ENCODE measurements at places on chromosomes 4 and X. TPM values are rescaled to one million over a fixed set of nuclear protein-coding genes. Genes with fewer than 3 reads are reported as not detected.

- H3K4me3 ChIP-seq: no peak overlapping the region
- no peak for DNase-seq
- no peaks in the 10 kb centered on the region for H3K27me3 ChIP-seq
- H3K4me1 ChIP-seq: no peaks in the 10 kb centered on the region
- H3K36me3 ChIP-seq: no peaks in the 10 kb centered on the region
Observed at GRCh38 chr4:119197772-119198212, 14.7 kb upstream of the USP53 start.

Gene LGI2
- 2.6 TPM for total RNA-seq

Gene PPP1R3F
- total RNA-seq: 5.5 TPM

Gene FTSJ1
- total RNA-seq: 28.2 TPM

DNA sequence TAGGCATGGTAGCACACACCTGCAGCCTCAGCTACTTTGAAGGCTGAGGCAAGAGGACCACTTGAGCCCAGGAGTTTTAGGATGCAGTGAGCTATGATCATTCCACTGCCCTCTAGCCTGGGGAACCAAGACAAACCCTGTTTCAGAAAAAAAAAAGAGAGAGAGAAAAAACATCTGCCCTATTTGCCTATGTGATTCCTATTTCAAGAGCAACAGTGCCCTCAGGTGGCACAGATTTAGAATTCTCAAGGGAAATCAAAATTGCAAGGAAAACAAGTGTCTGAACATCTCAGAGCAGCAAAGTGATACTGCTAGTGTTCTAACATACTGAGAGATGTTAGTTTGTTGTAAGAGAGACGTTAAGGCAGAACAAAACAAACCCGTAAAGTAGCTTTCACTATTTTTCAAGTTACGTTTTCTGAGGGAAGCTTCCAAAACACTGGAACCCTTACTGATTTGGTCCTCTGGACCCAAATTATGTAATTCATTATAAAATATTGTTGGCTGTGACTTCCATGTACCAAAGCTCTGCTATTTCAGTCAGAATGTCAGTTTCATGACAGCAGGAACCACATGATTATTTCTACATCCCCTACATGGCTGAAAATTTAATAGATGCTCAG is 7.9 kb downstream of the BDH2 start:
- H3K4me1 ChIP-seq: no peaks in the 10 kb centered on the region
- H3K36me3 ChIP-seq: peaks cover 43% of the 10 kb centered on the region
- no peaks in the 10 kb centered on the region for H3K27me3 ChIP-seq

DNA sequence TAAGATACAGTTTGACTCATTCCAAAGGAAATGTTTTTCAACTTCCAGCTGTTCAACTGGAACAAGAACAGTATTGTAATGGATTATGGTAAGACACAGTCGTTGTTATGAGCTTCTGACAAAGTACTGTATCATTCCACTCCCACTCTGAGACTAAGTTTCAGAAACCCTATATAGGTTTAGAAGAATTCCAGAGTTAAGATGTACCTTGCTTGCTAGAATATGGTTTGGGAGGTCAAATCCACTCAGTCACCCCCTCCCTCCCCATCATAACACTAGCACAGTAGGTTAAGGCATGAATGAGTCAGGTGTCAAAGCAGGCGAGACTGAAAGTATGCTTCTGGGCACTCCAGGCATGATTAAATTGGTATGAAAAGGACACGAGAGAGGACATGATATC is 339.7 kb downstream of the DMD start:
- DNase-seq: no peak
- H3K4me1 ChIP-seq: no peaks in the 10 kb centered on the region
- no peak overlapping the region for H3K27ac ChIP-seq
- peaks cover 5% of the 10 kb centered on the region for H3K27me3 ChIP-seq

Gene BEX2
- total RNA-seq: 35.5 TPM

Gene SYTL5
- total RNA-seq: 0.13 TPM

DNA sequence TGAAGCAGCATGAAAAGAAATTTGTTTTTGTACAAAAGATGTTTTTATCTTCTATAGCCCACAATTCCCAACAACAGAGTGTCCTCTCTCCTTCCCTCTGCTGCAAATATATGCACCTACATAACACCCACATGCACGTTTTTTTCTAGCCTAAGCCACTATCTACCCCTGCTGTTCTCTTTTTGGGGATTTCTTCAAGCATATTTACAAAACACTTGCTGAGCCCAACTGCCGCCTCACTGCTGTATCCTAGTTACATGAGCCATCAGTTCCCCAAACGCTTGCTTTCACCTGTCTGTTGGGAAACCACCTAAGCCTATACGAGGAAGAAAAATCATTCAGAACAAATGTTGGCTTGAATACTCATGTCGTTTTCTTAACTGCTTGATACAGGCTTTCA is 127.2 kb downstream of the CHRNA9 start:
- H3K4me1 ChIP-seq: no peaks in the 10 kb centered on the region
- H3K27ac ChIP-seq: no peak overlapping the region
- H3K36me3 ChIP-seq: no peaks in the 10 kb centered on the region
- no peak overlapping the region for H3K4me3 ChIP-seq
- no peaks in the 10 kb centered on the region for H3K27me3 ChIP-seq
- DNase-seq: no peak

Gene SNCA
- 16.5 TPM for total RNA-seq

- DNase-seq: no peak
- H3K36me3 ChIP-seq: no peaks in the 10 kb centered on the region
- no peak overlapping the region for H3K4me3 ChIP-seq
- no peaks in the 10 kb centered on the region for H3K4me1 ChIP-seq
Observed at GRCh38 chrX:2650865-2651264, 40.2 kb upstream of the CD99 start.

DNA sequence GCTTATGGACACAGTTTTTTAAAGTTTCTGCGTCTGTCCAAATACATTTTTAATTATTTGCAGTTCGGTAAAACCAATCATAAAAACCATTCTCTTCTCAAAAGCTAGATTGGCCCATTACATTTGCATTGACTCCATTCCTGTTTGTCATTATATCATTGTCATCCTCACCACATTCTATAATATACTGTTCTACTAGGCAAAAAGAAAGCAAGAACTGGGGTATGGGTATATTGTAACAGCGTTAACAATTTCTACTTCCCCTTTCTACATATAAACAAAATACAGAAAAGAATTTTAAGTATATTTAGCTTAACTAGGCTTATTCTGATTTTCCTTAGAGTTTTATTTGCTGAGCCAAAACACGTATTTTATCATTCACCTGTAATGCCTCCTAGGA is 91.8 kb downstream of the RAP1GDS1 start:
- no peaks in the 10 kb centered on the region for H3K36me3 ChIP-seq
- H3K4me3 ChIP-seq: no peak overlapping the region
- DNase-seq: no peak
- H3K27me3 ChIP-seq: no peaks in the 10 kb centered on the region
- no peaks in the 10 kb centered on the region for H3K4me1 ChIP-seq
- H3K27ac ChIP-seq: no peak overlapping the region

Gene GUCY1A1
- 16.4 TPM for total RNA-seq

Gene CC2D2A
- total RNA-seq: 20.8 TPM

DNA sequence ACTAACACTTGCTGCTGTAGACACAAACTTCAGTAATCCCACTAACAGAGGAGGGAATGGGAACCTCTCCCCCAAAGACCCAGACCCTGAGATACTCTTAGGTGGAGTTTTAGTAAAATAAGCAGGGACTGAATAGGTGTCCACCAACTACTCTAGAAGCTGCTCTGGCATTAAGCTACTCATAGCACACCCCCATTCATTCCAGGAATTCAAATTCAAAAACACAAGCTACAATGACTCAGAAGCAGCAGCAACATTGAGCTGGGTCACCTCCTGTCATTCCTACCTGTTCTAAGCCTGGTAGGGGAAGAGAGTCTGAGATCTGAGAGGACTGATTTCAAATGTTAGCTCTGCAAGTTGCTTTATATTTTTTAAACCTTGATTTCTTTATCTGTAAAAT is 135.4 kb upstream of the FRMPD4 start:
- H3K4me3 ChIP-seq: no peak overlapping the region
- no peaks in the 10 kb centered on the region for H3K36me3 ChIP-seq
- peaks cover 11% of the 10 kb centered on the region for H3K27me3 ChIP-seq
- H3K4me1 ChIP-seq: no peaks in the 10 kb centered on the region
- no peak for DNase-seq

DNA sequence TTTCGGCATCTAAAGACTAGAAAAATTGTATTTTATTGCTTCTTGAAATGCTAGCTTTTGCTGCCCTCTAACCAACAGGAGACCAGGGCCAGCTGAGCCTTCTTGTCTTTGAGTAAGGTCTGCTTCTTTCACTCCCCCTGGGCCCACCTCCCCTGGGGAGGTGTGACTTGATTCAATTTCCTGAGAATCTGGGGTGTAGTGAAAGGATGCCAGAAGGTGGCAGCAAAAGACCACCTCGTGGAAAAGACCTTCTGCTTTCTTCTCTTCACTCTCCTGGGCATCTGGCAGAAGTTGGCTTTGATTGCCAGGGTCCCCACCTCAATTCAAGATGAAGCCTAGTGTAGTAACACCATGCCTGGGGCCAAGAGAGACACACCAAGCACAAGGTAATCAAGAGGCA is 96.5 kb upstream of the MAOA start:
- DNase-seq: peak; percentile 37
- no peak overlapping the region for H3K4me3 ChIP-seq
- H3K36me3 ChIP-seq: no peaks in the 10 kb centered on the region

Gene CLDN22
- not detected for total RNA-seq

- H3K4me3 ChIP-seq: no peak overlapping the region
- no peaks in the 10 kb centered on the region for H3K27me3 ChIP-seq
- no peak overlapping the region for H3K27ac ChIP-seq
- no peak for DNase-seq
- H3K36me3 ChIP-seq: no peaks in the 10 kb centered on the region
Observed at GRCh38 chr4:85555206-85555605, 80.3 kb downstream of the ARHGAP24 start.

GRCh38 chr4:134421734-134422133 is 220.1 kb upstream of the PABPC4L start:
- no peak overlapping the region for H3K27ac ChIP-seq
- no peaks in the 10 kb centered on the region for H3K4me1 ChIP-seq
- DNase-seq: no peak
- no peak overlapping the region for H3K4me3 ChIP-seq

Gene MTNR1A
- 0.13 TPM for total RNA-seq

Gene TAF7L
- 0.09 TPM for total RNA-seq
